ENCODE measurements at places on chromosomes 16 and 17. TPM values are rescaled to one million over a fixed set of nuclear protein-coding genes. Genes with fewer than 3 reads are reported as not detected.

The HOXB5 gene
- 0.32 TPM for total RNA-seq

The HSF5 gene
- not detected for total RNA-seq

The ITGB4 gene
- 1.3 TPM for total RNA-seq

The HSPB9 gene
- total RNA-seq: not detected

The KRT20 gene
- total RNA-seq: not detected

The STH gene
- not detected for total RNA-seq

The HEATR9 gene
- not detected for total RNA-seq

The RRN3 gene
- 28.7 TPM for total RNA-seq

The FOXL1 gene
- 3.5 TPM for total RNA-seq

The ST6GALNAC2 gene
- 1.9 TPM for total RNA-seq

The THRA gene
- total RNA-seq: 19.0 TPM

The PIEZO1 gene
- total RNA-seq: 196 TPM

The TBC1D3E gene
- 0.32 TPM for total RNA-seq

The C16orf46 gene
- 0.86 TPM for total RNA-seq

The SERPINF2 gene
- 0.43 TPM for total RNA-seq

The FKBP10 gene
- 228 TPM for total RNA-seq

The CCDC102A gene
- 11.6 TPM for total RNA-seq

The NAGS gene
- 0.64 TPM for total RNA-seq

The NF1 gene
- 82.5 TPM for total RNA-seq

The GDPD3 gene
- total RNA-seq: 0.43 TPM

The KCNH4 gene
- total RNA-seq: not detected

The DRG2 gene
- total RNA-seq: 33.2 TPM

The SPECC1 gene
- 110 TPM for total RNA-seq

Measured in fibroblast of villous mesenchyme (primary cell).